CD4-positive, alpha-beta T cell treated with Interferon alpha-2 for 1 hour (primary cell): ENCODE measurements at places on chromosomes 6 and 20.
A peak's percentile ranks its signal among the peaks of the same experiment; 100 is the strongest.

DNA sequence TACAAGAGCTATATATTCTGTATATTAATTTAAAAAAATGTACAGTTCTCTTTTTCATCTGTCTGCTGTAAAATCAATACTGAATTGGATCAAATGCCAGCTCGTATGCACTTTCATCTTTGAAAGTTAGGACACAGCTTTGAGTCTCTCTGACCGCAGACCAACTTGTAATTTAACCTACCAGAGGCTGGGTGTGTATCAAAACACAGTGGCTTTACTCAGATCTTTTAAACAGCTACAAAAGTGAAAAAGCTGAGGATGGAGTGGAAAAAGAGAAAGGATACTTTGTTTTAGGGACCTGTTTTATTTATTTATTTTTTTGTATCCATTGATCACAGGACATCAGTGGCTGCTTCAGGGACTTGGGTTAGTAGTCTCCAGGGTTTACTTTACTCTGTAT, 44.1 kb downstream of the KIAA0408 start:
- no peak for DNase-seq

GRCh38 chr20:52420805-52421204, 229.2 kb upstream of the ZFP64 start:
- DNase-seq, result no peak

DNA sequence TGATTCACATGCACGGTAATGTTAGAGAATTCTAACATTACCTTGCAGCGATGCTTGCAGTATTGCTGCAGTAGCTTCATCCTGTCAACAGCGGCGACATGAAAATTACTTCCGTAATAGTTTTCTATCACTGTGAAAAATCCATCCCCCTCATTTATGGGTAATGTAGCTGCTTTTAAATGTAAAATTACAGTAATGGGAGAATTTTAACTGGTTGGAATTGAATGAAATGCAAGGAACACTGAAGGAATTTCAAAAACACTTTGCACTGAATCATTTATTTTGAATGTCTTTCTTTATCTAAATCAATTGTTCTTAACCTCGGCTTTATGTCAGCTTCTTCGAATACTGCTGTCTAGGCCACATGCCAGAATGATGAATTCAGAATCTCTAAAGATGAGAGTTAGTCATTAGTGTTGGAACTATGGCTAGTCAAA, 102.4 kb upstream of the HIVEP1 start:
- no peak for DNase-seq

GRCh38 chr6:134097114-134097707, 44.8 kb upstream of the SLC2A12 start:
- peak; percentile 73 for DNase-seq

DNA sequence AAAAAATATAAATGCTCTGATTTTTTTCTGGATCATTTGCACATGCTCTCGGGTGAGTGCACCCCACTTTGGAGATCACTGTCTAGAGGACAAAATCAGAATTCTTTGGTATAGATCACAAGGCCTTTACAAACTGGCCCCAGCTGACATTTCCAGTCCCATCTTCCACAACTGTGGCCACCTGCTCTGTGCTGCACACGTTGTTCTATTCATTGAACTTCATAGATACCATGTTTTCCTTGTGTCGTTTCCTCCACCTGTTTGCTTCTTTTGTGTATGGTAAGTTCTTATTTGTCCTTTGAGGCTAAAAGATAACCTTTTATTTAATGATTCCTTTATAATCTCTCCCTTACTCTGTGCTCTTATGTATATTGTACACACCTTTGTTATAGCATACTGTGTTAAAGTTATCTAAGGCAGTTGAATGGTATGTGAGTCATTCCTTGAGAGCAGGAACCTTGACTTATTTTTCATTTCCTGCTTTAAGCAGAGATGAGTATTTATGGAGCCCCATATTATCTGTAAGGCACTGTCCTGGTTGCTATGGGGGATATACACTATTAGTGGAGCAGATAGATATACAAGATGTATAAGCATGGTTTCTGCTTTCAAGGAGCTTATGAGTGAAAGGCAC, 12.0 kb upstream of the SLC17A5 start:
- DNase-seq, result no peak

DNA sequence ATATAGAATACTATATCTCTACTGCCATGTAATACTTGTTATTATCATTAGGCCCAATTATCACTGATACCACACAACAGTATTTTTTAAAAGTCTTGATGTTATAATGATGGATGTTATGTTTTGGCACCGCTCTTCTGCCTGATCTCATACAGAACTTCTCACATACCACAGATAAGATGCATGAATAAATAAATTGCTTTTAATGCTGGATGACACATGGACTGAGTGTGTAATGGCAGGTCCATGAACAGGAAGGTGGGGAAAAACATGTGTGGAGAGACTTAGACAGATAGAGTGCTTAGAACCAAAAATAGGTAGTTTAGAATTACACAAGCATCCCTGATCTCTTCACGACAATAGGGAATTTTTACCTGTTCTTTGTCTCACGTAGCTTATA, 258.4 kb upstream of the MARCKS start:
- no peak for DNase-seq

- DNase-seq, result peak; percentile 9
Measured at GRCh38 chr20:20360464-20360863, 7.4 kb upstream of the INSM1 start.

- DNase-seq, result no peak
Measured at GRCh38 chr6:40268166-40268565, 319.0 kb downstream of the LRFN2 start.

DNA sequence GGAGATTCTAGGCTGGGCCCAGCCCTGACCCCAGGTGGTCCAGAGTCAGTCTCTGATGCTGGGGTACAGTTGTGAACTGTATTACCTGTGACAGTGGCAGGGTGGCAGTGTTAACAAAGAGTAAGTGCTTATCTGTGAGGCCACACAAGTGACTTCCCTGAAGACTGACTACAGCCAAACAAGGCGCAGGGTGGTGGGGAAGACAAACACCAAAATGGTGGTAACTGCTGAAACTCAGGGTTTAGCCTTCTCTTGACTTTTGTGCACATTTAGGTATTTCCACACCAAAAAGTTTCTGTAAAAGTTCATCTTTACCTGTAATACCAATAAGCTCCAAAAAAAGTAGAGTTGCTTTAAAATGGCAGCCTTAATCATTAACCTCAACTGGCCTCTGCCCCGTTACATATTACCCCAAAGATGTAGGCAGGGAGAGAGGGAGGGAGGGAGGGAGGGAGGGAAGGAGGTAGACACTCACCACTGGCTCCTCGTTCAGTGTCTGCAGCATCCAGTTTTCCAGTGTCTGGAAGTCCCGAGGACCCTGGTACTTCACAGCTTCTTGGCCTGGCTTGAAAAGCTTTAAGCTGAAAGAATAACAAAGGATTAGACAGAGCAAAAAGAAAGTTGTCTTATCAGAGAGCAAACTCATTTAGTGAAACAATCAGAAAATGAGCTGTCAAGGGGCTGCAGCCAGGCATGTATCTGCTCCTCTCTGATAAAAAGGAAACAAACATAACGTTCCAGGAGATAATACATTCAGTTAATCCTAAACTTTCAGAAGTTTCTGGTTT, 11.3 kb downstream of the TXNDC5 start:
- peak; percentile 7 for DNase-seq

DNA sequence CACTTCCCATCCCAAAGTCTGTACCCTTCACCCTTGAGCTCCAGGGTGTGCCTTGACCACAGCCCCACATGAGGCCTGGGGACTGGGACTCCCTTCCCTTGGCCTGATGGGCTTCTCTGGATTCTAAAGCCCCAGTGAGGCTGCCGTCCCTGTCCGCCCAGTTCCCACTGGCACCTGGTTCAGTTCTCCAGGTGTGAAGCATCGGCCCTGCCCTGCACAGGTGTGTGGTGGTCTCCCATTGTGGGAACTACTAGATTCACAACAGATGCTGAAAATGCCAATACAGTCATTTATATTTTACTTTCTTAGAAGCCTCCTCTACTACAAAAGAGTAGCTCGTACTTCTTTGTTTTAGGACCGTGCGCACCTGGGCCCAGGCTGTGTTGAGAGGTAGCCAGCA, 72.8 kb downstream of the TTLL2 start:
- DNase-seq, result no peak

- DNase-seq, result no peak
Measured at GRCh38 chr6:3635482-3635881, 116.0 kb downstream of the PXDC1 start.

GRCh38 chr20:62482146-62482809, 6.5 kb upstream of the GATA5 start:
- no peak for DNase-seq

DNA sequence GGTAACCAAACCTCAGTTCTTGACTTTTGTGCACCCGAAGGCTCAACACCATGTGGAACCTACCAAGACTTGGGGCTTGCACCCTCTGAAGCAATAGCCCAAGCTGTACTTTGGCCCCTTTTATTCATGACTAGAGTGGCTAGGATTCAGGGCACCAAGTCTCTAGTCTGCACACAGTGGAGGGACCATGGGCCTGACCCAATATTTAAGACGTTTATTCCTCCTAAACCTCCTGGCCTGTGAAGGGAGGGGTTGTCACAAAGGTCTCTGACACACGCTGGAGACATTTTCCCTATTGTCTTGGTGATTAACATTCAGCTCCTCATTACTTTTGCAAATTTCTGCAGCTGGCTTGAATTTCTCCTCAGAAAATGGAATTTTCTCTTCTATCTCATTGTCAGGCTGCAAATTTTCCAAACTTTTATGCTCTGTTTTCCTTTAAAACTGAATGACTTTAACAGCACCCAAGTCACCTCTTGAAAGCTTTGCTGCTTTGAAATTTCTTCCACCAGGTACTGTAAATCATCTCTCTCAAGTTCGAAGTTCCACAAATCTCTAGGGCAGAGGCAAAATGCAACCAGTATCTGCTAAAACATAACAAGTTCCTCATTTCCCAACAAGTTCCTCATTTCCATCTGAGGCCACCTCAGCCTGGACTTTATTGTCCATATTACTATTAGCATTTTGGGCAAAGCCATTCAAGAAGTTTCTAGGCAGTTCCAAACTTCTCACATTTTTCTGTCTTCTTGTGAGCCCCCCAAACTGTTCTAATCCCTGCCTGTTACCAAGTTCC, 481.4 kb upstream of the BTBD3 start:
- DNase-seq, result no peak

DNA sequence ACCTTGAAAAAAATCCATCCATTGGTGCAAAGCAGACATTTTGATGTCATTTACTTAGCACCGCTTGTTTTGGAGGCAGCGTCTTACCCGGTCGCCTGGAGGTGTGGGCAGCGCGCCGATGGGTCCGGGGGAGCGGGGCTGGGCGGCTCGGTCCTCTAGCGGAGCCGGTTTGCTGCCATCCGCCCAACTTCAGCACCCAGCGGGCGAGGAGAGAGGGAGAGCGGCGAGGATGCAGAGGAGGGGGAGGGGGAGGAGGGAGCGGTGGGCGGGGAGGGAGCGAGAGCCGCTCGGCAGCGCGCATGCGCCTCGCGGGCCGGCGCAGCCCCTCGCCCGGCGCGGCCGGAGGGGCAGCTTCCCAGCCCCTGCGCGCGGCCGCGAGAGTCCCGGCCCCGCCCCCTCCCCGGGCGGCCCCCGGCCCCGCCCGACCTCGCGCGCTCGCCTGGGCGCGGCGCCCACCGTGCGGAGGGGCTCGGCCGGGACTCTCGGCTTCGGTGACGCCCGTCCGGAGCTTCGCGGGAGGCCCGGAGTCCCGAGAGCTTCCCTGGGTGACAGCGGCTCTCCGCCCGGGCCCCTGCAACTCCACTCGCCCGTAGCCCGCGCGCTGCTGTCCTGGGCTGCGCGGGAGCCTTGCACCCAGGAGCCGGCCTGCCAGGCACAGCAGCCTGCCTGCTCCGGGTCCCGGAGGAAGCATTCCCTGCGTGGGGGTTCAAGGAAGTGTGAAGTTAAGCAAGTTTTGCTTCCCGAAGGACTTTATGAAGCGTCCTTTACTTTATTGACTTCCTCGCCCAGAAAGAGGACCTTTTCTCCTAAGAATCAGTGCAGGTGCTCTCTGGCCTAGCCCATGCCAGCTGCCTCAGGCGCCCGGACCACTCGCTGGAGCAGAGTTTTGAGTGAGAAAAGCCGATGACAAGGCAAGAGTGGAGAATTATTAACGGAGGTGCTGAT, at the start of gene RGS17:
RGS17 (minus strand) TSS at position 246 of the 945 bp plus-strand sequence. CDS start 87,264 bp downstream, outside the sequence.
- peak; percentile 30 for DNase-seq

DNA sequence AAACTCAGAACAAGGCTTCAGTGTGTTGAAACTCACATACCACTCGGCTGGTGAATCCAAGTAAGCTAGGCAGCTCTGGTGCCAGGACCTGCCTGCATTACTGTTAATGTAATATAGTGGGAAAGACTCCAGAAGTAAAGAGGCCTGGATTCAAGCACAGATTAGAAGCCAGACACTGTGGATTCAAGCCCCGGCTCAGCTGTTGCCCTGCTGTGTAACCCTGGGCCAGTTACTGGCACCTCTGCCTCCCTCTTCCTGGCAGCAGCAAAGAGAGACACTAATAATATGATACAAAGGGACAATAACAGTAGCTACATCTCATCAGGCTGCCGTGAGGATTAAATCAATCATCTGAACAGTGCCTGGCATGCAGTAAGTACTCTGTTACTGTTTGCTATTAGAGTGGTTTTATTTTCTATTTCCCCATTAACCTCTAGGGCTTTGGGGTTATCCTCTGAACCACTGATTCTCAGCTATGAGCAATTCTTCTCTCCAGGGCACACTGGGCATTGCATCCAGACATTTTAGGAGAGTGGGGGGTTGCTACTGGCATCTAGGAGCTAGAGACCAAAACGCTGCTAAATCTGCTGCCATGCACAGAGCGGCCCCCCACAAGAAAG, 92.9 kb downstream of the ZMYND8 start:
- no peak for DNase-seq

- DNase-seq, result no peak
Measured at GRCh38 chr6:114055763-114056162, 84.8 kb upstream of the HDAC2 start.

- no peak for DNase-seq
Measured at GRCh38 chr20:24933266-24933908, 15.7 kb upstream of the CST7 start.

- peak; percentile 40 for DNase-seq
Measured at GRCh38 chr20:20237093-20237959, 130.6 kb upstream of the INSM1 start.

DNA sequence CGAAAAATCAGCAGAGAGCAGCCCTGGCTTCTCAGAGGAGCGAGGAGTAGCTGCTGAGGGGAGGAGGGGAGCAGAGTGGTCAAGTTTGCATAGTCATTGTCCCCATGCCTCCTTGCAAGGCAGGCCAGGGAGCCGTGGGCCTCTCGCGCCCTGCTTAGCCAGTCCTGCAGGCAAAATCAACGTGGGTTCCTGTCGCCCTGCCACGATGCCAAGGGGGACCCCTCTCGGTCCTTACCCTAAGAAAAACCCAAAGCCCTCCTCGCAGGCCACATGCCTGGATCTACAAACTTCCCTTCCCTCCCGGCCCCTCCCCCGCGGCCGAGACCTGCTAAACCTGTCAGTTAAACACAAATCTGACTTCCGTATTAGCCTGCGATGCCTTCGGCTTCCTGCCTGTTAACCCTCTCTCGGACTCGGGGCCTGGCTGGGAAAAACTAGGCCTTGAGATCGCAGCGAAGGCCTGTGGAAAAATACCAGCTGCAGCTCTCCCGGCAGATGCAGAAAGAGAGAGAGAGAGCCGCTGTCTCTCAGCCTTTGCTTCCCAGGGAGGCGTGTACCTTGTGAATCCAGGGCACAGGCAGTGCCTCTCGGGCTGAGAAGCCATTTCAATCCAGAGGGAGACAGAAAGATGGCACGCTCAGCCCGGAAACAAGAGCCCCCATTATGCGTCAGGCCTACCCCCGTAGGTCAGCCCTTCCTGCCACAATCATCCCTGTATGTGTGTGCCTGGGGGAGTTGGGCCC, 968 bp upstream of the ZMYND8 start:
- DNase-seq, result peak; percentile 63

GRCh38 chr20:24720957-24721356, 228.1 kb upstream of the CST7 start:
- no peak for DNase-seq
